ENCODE measurements at places on chromosomes 2 and 18. TPM values are rescaled to one million over a fixed set of nuclear protein-coding genes. Genes with fewer than 3 reads are reported as not detected.

DNA sequence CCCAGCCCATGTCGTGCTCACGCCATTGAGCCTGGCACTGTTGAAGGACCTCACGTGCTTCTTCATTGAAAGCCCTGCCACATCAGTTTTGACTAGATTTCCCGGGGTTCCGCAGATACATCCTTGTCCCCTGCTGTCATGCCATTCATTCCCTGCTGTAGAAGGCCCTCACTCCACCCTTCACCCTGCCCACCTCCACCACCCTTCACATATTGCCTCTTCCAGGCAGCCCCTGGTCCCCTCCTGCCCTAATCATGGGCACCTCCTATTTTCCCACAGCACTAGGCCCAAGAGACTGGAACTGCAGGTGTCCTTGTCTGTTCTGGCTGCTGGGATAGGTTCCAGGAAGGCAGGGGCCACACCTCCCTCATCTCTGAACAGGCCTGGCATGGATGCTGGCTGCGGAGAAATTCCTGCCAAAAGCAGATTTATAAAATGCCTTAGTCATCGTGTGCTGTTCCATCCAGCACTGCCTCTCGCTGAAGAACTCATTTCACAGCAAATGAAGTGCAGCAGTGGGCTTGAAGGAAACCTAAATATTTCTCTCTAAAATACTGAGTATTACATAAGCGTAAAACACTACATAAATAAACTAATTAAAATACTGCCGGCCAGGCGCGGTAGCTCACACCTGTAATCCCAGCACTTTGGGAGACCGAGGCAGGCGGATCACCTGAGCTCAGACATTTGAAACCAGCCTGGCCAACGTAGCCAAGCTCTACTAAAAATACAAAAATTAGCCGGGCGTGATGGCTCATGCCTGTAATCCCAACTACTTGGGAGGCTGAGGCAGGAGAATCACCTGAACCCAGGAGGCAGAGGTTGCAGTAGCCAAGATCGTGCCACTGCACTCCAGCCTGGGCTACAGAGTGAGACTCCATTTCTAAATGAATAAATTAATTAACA lies 38.4 kb downstream of the EIF4E2 start:
- DNase-seq: no peak

INO80C gene
- 37.2 TPM for polyA plus RNA-seq

ZSWIM2 gene
- not detected for polyA plus RNA-seq

GRCh38 chr2:101706819-101707177 lies 9.3 kb downstream of the MAP4K4 start:
- no peak for DNase-seq

GRCh38 chr2:195037045-195037444 lies 620.0 kb upstream of the SLC39A10 start:
- DNase-seq: no peak

TRIM43 gene
- not detected for polyA plus RNA-seq

DNA sequence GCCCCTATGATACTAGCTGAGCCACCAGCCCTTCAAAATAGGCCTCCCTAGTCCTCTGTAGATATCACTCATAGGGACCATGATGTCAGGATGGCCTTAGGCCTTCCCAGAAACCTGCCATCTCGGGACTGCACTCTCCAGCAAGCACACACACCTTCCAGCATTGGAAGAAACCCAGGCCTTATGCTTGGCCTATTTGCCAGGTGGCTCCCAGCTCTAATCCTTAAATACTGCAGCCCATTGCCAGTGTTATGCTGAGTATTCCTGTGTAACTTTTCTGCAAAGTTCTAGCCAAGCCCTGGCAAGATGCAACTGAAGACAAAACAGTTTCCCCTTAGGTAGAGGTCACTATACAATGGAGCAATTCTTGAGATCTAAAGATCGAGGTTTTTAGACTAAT lies 316.5 kb downstream of the SETBP1 start:
- no peak for DNase-seq

DNA sequence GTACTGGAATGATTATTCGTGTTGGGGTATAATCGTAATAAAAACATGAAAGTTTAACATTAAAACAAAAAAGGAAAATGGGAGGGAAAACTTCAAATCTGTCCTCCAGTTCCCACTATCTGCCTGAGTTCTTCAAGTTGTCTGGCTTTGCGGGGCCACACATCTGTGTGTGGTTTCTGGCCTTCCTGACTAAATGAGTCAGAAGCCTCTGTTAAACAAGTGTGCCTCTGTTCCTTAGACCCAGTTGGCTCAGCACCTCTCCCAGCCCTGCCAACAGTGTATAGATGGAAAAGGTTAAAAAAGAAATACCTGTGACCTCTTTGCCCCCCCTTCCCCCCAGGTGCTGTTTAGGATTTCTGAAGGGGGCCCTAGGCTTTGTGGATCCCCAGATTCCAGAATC lies 30.2 kb downstream of the XDH start:
- no peak for DNase-seq

SLC4A5 gene
- polyA plus RNA-seq: 8.4 TPM

DNA sequence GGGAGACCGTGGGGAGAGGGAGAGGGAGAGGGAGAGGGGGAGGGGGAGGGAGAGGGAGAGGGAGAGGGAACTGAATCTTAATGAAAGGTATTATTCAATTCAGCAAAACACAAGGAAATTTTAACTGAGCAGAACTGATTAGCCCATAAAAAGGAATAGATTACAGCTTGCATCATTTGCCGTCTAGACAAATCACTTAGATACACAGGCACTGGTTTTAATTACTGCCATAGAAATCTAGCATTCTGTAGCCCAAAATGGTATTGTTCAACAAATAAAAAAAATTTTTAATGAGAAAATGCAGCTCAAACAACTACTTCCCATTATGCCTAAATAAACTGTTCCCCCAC lies 7.9 kb upstream of the KCNF1 start:
- no peak for DNase-seq

HMSD gene
- 1.5 TPM for polyA plus RNA-seq

HJURP gene
- polyA plus RNA-seq: 30.2 TPM

DNA sequence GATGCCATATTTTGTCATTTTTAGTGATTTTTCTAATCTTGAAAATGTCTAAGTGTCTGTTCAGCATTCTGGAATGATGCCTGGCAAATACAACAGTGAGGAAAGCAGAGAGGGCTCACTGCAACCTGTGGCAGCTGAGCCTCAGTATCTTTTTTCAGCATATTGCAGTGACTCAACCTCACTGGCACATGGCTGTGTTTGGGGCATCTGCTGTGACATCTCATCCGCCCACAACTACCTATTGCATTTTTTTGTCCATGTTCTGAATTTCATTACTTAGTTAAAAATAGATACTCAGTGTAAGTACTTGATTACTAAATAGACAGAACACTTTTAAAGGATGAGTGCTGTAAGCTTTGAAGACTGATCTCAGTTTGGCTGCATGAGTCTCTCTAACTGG lies 10.7 kb downstream of the BABAM2 start:
- DNase-seq: no peak

- no peak for DNase-seq
These were observed 28.3 kb downstream of the KIF5C start for GRCh38 chr2:148903294-148903693.

DNA sequence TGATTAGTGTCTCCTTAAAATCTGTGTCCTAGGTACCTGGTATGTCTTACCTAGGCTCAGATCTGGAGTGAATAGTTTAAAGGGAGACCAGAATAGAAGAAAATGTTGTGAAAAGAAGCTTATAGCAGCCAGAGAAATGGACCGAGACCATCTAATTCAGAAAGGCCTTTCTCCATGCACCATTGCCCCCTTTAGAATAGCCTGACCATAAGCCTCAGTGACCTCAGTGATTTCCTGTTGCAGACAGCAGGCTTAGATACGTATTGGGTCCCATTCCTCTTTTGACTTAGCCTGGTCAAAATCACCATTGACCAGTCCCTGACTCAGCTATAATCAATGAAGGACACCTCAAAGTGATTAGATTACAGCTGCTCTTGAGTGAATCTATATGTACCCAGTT lies 690.7 kb upstream of the KLHL29 start:
- no peak for DNase-seq

MCEE gene
- polyA plus RNA-seq: 28.8 TPM

DNA sequence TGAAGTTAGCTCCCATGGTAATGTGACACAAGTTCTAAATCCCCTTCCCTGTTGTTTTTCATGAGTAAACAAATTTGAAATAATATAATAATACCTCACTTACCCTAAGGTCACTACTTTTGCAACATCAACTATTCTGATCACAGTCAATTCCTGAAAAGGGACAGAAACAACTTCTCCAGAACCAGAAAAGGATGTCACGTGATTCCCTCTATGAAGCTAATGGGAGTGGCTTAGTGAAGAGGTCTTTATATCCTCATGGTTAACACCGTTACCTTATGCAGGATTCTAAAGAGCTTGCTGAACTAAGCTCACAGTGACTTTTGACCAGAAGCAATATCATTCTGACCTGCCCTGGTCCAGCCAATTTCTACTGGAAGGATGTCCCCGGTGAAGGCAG lies 51.6 kb downstream of the DOCK10 start:
- DNase-seq: no peak

DNA sequence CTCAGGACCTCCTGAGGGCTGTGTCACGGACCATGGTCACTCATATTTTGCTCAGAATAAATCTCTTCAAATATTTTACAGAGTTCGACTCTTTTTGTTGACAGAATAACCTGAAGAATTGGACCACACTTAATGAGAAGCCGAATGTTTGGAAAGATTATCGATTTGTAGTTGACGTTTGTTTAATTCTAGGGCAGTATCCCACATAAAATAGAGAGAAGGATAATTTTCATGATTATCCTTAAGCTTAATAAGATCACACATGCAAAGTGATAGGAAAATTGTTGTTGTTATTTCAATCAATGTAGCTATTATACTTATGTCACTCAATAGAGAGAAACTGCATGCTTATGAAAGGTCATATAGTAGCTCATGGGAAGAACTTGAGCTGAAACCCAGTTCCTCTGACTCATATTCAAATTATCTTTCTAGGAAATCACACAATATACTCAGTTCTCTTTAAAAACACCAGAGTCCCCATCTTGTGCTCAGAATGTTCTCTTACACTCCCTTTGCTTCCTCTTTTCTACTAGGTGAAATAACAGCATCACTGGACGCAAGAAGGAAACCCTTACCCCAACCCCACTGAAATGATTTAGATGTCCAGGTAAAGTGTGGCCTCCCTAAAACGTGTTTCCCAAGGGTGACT lies 982.1 kb downstream of the TSN start:
- DNase-seq: no peak

- no peak for DNase-seq
These were observed 428.9 kb upstream of the FANCL start for GRCh38 chr2:58669998-58670397.

- no peak for DNase-seq
These were observed 323.1 kb downstream of the TMX3 start for GRCh38 chr18:68391801-68392200.

STEAP3 gene
- 1.8 TPM for polyA plus RNA-seq

DNA sequence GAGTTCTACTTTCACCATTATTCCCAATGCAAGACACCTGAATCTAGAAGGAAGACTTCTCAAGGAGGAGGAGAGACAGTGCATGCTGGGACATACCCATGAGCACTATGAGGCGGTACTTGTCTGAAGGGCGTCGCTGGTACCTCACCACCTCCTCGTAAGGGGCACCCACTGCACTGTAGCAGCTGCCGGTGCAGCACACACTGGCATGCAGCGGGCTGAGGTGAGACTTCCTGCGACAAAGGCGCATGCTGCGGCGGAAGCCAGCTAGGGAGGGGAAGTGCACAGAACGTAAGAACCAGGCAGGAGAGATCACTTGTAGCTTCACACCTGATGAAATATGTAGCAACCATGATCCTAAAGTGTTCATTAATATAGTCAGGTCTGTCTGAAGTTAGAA lies 12.8 kb upstream of the TMEM237 start:
- no peak for DNase-seq

WNT6 gene
- not detected for polyA plus RNA-seq

DNA sequence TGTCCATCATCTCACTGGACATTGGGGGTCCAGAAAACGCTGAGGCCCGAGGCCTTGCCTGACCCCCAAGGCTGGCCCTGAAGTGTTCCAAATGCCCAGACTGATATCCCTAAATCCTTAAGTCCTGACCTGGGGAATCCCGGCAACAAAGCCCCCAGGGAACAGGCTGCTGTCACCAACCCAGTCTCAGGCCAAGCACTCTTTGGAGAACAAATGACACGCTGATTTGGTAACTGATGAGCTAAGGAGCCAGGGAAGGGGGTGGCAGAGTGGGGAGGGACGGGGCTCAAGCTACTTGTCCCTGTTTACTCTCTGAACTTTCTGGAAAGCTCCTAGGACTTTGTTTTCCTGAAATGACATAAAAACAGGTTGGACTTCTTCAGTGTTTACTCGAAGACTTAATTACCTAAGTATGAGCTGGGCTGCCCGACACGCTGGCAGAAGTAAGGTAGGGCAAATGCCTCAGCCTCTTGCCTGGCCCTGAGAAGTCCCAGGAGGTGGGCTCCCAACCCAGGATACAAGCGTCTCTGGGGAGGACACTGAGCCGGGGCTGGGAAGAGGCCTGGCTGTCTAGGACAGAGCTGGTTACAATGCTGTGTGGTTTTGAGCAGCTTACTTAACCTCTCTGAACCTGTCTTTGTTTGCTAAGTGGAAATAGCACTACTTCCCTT lies 105.5 kb upstream of the GLI2 start:
- no peak for DNase-seq

DNA sequence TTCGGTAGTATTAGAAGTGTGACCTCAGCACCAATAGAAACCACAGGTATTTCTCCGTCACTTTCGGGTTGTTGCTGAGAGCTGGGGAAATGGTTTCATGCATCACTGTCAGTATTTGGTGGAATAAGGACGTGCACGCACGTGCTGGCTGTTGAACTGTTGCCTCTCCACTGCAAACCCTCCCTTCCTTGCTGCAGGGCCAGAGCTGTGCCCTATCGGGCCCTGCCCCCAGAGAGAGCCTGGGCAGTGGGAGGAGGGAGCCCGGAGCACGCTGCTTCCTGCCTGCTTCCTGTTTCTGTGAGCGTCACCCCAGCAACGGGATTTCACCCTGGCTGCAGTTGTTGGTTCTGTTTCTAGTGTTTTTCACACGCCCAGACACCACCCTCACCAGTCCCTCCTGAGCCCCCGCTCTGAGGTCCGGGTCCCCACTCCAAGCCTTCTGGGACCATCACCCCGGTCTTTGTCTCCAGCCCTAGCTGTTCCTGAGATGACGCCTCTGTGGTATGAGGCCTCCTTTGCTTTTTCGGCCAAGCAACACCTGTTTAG lies 47.4 kb downstream of the LRRFIP1 start:
- DNase-seq: peak; percentile 85

GRCh38 chr2:120236316-120236715 lies 13.1 kb upstream of the TMEM185B start:
- no peak for DNase-seq

- no peak for DNase-seq
These were observed 795.1 kb upstream of the ZEB2 start for GRCh38 chr2:145315053-145315452.

Measured in right lung (tissue), 10 donors.